ENCODE measurements at places on chromosomes 7 and 10.

DNA sequence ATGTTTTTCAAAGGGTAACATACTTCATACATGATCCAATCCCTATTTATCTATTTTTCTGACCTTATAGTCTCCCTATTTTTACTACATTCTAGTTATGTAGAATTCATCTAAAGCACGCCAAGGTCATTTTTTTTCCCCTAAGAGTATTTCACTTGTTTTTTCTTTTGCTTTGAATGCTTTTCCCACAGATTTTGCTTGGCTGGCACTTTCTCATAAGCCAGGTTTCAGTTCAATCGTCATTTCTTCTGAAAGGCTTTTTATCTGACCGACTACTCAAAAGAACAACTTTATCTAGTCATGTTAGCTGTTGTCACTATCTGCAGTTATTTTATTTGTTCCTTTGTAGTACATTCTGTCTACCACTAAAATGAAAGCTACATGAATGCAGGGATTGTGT lies 1274.6 kb downstream of the REEP3 start:
- no peak for DNase-seq

DNA sequence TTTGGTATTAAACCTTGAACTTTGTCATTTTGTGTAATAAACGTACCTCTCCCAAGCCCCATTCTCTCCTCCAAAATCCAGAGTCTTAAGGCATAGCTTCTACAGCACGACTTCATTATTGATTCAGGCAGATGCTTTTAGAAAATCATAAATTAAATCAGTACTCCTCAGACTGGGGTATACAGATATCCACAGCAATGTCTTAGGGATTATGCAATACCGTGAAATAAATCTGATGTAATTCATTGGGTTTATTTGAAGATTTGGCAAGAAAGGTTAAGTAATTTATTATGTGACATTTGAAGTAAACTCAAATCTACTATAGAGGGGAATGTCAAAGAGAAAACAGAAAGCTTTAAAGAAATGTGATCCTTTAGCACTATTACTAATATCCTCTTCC lies 246.1 kb upstream of the PLXDC2 start:
- DNase-seq, result no peak

GRCh38 chr7:38975944-38976392 lies 1.7 kb upstream of the POU6F2 start:
- no peak for DNase-seq

GRCh38 chr10:72851509-72851908 lies 42.0 kb upstream of the OIT3 start:
- no peak for DNase-seq
